ENCODE measurements at places on chromosomes 7 and 10. TPM values are rescaled to one million over a fixed set of nuclear protein-coding genes. Genes with fewer than 3 reads are reported as not detected.

CDC14C gene
- not detected for total RNA-seq

PDLIM1 gene
- total RNA-seq, result 106 TPM

SPDYE16 gene
- total RNA-seq, result not detected

TRPV6 gene
- total RNA-seq, result not detected

ADARB2 gene
- 0.10 TPM for total RNA-seq

CRPPA gene
- 1.4 TPM for total RNA-seq

HK1 gene
- 134 TPM for total RNA-seq

STYXL1 gene
- 63.4 TPM for total RNA-seq

GRID1 gene
- not detected for total RNA-seq

TMEM225B gene
- 0.15 TPM for total RNA-seq
